ENCODE measurements at places on chromosomes 2 and 18. TPM values are rescaled to one million over a fixed set of nuclear protein-coding genes. Genes with fewer than 3 reads are reported as not detected.

- DNase-seq, result no peak
These were observed 206.4 kb downstream of the DLGAP1 start for GRCh38 chr18:4248686-4249085.

- DNase-seq, result no peak
These were observed 377.2 kb upstream of the LRATD1 start for GRCh38 chr2:14255135-14255820.

- no peak for DNase-seq
These were observed 183.3 kb upstream of the TRIB2 start for GRCh38 chr2:12533337-12534005.

DNA sequence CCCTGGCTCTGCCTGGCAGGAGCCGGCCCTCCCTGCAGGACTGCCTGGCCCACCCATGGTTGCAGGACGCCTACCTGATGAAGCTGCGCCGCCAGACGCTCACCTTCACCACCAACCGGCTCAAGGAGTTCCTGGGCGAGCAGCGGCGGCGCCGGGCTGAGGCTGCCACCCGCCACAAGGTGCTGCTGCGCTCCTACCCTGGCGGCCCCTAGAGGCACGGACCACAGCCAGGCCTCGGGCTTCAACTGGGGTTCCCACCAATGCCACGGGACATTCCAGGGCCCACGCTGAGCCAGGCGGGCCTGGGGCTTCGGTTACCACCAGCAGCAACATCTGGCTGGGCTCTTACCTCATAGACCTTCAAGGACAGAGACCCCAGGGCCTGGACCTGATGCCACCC lies 6.1 kb upstream of the GMPPA start:
- DNase-seq, result no peak

DNA sequence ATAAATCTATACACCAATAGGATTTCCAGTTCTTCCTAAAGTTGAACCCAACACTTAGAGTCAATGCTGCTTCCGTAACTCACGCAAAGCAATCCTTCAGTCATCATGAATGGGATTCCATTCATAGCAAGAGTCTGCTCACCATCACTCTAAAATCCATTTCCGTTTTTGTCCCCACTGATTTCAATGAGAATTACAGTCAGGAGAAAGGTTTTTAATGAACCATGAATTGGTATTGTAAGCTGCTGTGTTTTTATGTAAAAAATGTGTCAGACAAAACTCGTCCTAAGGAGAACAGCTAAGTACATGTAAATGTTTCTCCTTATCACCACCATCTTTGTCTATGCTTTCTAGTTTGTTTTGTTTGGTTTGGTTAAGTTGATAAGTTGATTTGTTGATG lies 391.5 kb downstream of the IRS1 start:
- DNase-seq, result no peak

GRCh38 chr2:233470011-233470687 lies 96.4 kb downstream of the USP40 start:
- DNase-seq, result no peak

GRCh38 chr2:197273485-197273884 lies 37.1 kb downstream of the ANKRD44 start:
- DNase-seq, result no peak

- no peak for DNase-seq
These were observed 385.5 kb downstream of the RND3 start for GRCh38 chr2:150101947-150102346.

- no peak for DNase-seq
These were observed 75.3 kb upstream of the CHN1 start for GRCh38 chr2:175080479-175080878.

DNA sequence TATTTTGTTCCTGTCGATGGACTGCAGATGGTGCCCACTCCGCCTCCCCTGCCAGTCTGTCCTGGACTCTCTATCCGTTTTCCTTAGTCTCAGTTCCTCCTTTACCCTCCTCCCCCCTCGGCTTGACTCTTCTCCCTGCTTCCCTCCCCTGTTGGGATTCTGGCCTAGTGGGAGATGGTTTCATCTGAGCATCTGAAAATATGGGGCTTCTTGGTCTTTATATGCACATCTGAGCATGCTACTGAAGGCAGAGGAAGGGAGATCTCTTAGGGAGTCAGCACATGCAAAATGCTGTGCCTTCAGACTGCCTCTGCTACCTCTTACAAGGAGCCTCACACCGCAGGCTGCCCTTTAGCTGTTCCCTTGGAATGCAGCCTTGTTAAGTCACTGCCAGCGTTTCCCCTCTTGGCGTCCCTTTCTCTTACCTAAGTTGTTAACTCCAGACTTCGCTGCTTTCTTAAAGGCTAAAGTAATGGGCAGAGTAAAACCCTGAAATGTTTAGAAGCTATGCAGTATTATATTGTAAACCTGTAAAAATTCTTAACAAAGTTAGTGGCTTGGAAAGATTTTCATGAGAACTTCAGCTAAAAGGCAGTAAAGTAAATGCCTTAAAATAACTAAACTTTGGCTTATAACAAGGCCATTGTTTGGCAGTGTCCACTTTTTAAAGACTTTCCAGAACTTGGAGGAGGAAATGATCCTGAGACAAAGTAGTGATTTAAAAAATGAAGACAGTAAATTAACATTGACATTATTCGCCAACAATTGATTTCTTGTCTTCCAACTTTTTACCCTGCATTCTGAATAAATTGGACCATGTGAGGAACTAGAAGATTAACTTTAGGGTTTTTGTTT lies 49.8 kb downstream of the LDLRAD4 start:
- DNase-seq, result no peak

DNA sequence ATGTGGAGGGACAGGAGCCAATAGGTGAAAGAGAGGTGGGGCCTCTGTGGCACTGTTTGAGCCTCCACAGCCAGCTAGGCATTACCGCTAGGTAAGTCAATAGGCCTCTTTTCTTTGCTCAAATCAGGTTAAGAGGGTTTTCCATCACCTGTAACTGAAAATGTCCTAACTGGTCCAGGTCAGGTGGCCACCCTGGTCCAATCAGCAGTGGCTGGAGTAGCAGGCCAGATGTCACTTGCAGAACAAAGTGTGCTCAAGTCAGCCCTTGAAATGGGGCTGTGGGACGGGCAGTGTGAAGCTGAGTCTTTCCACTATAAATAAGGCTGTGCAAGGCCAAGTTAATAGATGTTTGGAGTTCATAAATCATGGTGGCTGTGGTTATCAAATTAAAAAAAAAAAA lies 20.9 kb downstream of the FBXO36 start:
- DNase-seq, result no peak

DNA sequence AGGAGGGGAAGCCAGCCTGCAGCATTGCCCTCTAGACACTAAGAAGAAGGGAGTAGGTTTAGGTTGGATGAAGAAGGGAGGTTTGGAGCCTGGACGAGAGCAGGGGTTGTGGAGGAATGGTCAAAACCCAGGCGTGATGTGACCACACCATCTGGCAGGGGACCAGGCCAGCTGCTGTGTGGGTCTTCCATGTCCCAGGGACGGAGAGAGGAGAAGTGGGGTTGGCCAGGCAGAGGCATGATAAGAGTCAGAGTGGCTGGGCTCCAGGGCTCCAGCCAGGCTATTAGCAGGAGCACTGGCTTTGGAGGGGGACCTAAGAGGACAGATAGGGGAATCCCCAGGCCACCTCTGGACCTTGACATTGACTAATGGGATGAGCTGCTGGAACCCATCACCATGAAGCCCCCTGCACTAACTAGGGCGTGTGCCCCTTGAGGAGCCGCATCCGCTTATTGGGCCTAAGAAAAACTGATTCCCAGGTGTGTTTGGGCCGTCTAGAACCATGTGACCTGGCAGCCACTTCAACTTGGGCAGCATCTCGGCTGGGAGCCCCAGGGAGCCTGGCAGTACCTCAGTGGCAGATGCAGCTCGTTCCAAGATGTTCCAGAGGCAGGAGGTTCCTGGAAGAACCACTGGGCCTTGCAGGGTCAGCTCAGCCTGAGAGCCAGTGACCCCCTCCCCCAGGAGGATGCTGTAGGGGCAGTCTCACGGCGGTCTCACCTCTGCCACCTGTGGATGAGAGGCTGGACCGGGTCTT lies 235.1 kb downstream of the AGAP1 start:
- no peak for DNase-seq

GRCh38 chr2:43305012-43305411 lies 78.6 kb upstream of the ZFP36L2 start:
- DNase-seq, result peak; percentile 18

DNA sequence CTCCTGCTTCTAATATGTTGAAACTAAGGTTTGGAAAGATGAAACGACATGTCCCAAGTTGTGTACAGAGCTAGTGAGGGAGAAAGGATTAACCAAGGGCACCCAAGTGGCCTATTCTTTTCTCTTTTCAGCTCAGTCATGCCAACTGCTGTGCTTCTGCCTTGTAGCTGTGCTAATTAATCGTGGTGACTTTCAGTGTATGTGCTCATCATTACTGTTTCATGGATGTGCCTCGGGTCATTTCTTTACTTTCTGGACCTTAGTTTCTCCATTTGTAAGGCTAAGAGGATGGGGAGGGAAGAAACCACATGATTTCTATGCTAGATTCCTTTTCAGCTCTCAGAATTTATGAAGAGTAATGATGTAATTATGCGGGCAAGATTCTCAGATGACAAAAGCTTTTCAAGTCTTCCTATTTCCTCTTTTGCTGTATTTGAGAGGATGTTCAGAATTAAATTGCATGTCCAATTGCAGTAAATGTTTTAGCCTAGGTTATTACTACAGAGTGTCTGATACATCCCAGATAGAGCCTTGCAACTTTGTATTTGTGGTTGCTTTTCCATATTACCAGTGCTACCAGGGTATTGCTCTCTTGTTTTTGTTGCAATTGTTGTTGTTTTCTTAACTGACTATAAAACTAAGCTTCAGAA lies 621.2 kb downstream of the CNTNAP5 start:
- DNase-seq, result no peak

DNA sequence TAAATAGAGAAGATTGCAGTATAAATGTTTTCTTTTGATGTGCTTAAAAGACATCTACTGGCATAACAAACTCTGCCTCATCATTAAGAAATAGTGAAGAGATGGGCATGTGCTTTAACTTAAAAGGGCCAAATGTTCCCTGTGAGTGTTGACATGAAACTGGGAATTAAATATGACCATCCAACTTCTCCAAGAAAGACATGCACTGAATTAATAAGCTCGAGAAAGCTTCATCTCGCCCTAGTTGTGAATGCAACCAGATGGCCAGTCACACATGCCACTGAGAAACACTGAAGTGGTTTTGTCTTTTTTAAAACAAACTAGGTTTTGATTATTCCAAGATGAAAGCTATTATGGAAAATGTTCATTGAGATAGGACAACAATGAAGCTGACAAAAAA lies 479.2 kb downstream of the RIT2 start:
- no peak for DNase-seq

DNA sequence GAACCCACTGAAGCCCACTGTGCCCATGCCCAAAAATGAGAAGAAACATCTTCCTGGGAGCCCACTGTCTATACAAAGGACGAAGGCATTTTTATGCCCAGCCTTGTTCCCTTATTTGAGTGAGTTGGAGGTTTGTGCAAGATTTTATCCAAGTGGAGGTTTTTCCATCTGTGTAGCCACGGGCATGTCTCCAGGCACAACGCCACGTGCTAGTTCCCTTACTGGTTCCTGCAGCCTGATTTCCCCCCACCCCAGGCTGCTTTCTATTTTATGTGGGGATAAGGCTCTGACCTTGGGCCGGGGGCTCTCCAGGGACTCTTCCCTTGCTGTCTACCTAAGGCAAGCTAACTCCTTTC lies 22.2 kb upstream of the TXNL4A start:
- no peak for DNase-seq

- DNase-seq, result no peak
These were observed 15.0 kb upstream of the ACMSD start for GRCh38 chr2:134823431-134823830.

DNA sequence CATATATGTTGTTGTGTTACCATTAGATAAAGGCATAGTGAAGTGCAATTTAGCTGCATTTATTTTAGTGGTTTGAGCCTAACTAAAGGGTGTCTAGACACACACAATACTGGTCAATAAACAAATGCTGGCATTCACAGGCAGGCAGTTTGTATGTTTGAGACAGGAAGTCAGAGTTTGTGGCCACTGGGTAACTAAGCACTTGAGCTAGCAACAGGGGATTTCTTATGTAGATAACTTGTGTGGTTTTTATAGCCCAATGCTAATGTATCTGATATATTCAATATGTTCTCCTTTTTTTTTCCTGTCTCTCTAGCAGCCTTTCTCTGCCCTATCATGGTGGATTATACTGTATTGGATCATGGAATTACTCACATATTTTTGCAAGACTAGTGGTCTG lies 38.1 kb downstream of the LRRTM4 start:
- no peak for DNase-seq

DNA sequence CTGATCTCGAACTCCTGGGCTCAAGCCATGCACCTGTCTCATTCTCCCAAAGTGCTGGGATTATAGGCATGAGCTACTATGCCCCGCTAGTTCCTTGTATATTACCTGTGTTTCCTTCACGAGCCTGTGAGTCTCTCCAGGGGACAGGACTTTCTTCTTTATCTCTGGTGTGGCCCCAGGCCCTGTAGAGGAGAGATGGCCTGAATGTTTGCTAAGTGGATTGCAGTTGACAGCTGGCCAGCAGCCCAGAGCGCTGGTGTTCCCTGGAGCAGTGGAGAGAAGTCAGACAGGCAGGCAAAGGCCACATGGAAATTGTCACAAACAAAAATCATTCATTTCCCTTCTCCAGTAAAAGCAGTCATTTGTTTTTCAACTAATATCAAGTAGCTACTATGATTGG lies 17.9 kb downstream of the LPIN1 start:
- no peak for DNase-seq

DNA sequence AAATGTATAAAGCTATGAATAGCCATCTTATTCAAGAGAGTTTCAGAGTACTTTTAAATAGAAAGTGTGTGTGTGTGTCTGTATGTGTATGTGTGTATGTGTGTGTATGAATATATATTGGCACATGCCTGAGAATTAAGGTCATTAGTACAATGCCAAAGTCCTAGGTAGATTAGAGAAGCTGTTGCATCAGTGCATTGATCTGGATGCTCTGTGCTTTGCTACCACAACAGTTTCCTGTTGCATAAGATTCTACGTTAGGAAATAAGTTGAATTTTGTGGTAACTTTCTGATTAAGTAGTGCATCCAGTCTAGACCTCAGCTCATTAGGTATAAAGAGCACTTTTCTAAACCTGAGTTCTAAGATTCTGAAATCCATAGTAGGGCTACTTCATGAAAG lies 1102.8 kb upstream of the KLHL29 start:
- no peak for DNase-seq

The BOLA3 gene
- 11.4 TPM for total RNA-seq

The TMEM37 gene
- total RNA-seq, result not detected

The CTAGE1 gene
- total RNA-seq, result not detected

The GATA6 gene
- total RNA-seq, result 0.08 TPM

Data from CD4-positive, alpha-beta T cell (primary cell).